Left colon (tissue), 2 donors: ENCODE measurements at places on chromosomes 5 and 9. TPM values are rescaled to one million over a fixed set of nuclear protein-coding genes. Genes with fewer than 3 reads are reported as not detected.
A peak's percentile ranks its signal among the peaks of the same experiment; 100 is the strongest.

DNA sequence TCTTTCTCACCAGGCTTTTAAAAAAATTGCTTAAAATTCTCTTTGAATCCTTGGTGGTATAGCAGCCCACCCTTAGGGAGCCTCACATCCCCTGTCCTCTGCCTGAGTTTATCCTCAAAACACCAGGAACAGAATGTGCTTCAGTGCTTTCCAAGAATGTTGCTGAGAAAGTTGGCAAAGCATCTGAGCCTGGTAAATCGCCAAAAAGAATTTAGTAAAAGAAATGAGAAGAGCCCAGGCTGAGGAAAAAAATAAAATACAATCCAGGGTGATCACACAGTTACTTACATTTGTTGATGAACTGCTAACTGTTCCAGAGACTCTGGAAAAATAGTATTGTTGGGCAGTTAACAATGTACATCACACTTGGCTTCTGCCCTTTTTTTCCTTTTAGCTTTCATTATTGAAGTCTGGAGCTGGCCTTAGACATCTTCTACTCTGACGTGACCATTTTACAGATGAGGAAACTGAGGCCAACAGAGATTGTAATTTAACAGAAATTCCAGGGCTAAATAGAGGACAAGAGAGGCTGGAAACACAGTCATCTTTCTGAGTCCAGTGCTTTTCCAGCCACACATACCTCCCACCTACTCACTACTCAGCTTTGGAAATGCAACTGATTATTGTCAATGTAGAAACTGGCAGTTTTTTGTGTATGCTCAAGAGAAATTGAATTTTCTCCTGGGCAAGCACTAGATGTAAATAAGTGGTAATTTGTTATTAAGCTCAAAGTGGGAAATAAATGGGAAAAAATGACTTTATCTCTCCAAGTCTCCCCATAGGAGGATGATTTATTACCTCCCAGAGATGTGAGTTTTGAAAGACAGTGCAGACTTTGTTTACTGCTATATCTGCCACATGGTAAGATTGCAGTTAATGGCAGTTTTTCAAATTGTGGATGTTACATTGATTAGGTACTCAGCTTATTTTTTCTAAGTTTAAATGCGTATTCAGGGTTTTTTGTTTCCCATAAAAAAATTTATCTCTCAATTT is 86.7 kb upstream of the ALDH1A1 start:
- DNase-seq = no peak

- no peak for DNase-seq
These were observed 272.4 kb downstream of the ADAMTS6 start for GRCh38 chr5:65209341-65209740.

- peak; percentile 62 for DNase-seq
These were observed 206.4 kb downstream of the C9orf50 start for GRCh38 chr9:129414377-129414992.

DNA sequence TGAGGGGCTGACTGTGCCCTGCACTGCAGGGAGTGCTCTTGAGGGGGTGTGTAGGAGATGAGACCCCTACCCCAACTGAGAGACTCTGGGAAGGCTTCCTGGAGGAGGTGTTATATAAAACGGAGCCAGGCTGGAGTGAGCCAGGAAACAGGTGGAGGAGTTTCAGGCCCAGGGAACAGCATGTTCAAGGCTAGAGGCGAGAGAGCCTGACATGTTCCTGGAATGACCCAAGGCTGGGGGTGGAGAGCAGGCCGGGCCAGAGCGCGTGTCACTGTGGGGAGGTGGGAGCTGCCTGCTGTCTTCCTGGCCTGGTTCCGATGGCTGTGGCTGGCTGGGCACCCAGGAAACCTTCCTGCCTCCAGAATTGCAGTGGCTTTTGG is 48.7 kb downstream of the RXRA start:
- DNase-seq = peak; percentile 66

DNA sequence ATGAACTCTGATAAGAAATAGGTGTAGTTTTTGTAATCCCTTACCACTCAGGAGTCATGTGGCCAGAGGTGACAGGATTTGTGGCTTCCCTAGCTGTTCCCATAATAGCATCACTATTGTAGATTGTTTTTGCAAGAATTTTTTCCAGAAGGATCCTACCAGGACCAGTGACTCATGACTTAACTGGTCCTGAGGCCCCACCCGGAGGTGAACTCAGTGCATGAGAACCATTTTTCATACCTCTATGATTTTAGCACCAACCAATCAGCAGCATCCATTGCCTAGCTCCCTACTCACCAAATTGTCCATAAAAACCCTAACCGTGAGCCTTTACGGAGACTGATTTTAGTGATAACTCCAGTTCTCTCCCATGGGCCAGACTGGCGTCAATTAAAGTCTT is 484.8 kb downstream of the PSAT1 start:
- no peak for DNase-seq

DNA sequence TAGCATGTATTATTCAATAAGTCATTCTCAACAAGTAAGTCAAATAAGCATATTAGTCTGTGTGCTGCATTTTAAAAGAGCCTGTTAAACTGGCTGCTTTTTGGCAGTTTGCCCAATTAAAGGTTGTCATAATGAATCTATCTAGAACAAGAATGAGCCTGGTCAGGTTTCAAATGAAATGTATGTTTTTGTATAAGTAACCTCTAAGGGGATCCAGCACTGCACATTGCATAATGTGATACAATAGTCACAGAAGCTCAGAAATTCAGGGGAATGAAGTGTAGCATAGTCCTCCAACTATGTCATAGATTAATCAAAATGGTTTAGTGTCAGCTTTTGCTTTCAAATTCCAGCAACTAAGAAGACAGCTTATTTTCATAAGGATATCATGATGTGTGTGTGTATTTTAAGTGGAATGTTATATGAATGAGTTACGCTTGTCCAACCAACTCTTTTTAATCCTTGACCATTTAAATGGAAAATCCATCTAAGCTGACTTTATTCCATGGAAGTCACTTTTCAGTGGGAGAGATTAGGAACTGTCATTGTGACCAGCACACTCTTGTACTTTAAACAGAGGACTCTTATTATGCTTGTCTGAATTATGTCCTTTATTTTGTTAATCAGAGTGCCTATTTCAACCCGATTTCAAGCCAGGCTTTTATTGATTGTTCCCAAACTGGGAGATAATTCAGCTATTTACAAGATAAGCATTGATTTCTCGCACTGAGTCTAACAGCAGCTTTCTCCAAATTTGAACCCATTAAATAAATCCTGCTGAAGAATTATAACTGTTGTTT is 283.9 kb upstream of the ADAMTSL1 start:
- no peak for DNase-seq

- no peak for DNase-seq
These were observed 76.6 kb upstream of the PRRC1 start for GRCh38 chr5:127440831-127441230.

DNA sequence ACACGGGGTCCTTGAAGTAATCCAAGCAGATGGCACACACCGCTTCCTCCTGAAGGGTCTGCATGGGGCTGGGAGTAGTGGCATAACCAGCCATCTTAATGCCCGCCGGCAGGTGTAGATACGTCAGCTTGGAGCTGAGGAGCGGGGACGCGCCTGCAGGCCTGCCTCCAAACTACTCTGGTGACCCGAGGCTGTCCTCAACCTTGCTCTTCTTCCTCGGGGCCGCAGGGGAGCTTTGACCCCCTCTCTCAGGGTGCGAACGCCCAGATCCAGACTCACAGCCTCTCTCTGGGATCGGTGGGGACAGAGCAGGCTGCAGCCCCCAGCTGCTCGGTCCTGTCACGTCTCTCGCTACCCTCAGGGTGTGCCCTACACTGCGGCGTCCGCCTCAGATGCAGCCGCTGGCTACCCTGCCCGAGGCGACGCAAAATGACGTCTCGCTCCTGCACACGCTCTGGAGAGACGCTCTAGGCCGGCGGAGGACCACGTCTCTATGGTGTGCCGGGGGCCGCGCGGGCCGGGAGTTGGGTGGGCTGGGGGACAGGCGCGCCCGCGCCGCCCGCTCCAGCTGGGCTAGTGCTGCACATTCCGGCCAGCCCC is at the start of gene TRIM52:
Gene TRIM52, minus strand, starts transcription at position 424 of the 600 bp plus-strand sequence. Its CDS starts 330 bp downstream, at position 94.
- DNase-seq = peak; percentile 95

GRCh38 chr9:126474786-126475485 is 138.8 kb upstream of the LMX1B start:
- DNase-seq = no peak

DNA sequence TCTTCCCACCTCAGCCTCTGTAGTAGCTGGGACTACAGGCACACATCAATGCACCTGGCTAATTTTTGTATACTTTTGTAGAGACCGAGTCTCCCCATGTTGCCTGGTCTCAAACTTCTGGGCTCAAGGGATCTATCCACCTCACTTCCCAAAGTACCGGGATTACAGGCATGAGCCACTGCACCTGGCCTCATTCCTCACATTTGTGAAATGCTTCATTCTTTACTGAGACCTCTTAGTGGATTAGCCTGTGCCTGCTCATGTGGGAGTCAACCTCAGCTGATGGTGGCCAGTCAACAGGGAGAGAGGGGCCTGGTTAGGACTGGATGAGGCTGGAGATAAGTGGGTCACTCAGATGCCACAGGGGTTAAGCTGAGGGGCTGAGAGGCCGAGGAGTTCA is 37.3 kb upstream of the CLK4 start:
- DNase-seq = no peak

DNA sequence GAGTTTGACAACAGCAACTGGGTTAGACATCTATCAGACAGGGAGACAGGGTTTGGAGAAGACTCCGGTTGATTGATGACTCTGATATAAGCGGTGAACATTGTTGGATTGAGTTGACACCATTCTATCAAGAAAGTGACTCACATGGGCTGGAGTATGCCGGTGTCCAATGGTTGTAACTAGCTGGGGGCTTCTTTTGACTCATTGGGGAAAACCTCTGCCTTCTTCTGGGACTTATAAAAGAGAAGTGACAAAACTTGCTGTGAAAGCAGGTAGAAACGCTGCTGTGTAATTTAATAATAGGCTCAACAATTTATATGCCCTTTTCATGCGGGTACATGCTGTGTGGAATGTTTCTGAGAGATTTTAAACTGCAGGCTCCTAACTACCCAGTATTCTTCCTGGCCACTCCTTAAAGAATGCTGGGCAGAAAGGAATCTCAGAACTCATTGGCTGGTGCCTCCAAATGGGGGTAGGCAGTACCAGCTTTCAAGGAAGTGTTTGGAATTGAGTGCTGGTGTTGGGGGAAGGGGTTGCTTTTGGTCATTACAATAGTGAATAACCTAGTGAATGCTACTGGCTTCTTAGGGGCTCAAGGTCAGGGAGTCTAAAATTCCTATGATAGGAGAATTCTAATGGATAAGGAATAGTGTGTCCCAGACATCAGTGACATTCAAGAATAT is 43.9 kb downstream of the FYB1 start:
- DNase-seq = no peak

DNA sequence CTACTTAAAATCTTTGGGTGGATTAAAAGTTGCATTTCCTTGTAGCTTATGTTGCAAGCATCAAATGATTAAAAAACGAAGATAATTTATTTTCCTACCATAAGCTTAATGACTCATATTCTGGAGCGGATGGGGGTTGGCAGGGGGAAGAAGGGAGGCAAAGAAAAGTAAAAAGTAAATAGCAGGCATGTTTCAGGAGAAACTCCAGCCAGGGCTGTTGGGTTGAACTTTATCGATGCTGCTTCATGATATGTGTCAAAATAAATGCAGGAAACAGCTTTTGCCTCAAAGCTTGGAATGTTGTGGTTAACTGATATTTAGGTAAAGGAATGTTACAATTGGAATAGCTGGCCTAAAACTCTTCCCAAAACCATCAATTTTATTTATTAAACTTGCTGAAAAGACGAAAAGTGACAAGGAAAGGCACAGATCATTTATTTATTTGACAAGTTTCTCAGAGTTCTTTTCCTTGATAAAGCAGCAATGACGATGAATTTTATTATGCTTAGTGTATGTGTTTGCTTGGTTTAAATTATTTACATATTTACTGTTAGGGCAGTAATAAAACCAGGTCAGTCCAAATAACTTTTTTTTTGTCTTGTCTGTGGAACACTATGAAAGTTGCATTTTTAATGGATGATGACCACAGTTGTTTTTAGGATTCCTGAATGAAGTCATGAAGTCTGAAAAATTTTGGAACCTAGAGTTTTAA is 177.9 kb downstream of the PCSK1 start:
- DNase-seq = no peak

DNA sequence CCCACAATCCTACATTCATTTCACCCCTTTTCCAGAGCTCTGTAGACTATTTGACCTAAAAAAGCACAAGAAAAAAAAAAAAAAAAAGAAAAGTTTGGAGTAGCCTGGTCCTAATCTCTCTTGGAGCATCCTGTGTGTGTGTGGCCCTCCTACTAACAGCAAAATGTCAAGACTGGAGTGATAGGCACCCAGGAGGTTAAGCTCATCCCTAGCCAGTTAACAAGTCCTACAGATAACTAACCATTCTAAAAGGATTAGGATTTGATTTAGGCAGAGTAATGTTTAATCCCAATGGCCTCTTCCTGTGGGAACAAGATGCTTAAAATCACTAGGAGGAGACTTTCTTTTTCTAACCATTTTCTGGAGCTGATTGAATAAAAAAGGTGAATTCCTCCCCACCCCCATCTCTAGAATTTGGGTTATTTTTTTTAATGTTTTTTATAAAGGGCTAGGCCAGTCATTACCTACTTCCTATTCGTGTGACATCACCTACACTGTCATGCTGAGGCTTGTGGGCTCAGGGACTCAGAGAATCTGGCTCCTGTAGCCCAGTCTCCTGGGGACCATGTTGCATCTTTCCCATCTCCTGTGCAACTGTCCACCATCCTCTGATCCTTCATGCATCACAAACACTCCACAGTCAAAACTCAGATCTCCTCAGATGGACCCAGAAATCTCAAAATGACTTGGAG is 43.2 kb upstream of the NR3C1 start:
- DNase-seq = no peak

DNA sequence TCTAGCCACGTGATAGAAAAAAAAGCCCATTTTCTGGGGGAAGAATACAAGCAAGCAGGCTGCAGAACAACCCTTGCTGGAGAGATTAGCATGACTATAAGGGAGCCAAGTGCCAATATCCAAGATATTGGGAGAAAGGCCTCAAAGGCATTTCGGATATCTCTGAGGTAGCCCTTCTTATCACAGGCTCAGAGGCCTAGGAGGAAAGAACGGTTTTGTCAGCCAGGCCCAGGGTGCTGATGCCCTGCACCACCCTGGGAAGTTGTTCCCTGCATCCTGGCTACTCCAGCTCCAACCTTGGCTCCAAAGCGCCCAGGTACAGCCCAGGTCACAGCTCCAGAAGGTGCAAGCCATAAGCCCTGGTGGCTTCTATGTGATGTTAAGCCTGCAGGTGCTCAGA is 66.4 kb downstream of the C9orf153 start:
- DNase-seq = no peak

DNA sequence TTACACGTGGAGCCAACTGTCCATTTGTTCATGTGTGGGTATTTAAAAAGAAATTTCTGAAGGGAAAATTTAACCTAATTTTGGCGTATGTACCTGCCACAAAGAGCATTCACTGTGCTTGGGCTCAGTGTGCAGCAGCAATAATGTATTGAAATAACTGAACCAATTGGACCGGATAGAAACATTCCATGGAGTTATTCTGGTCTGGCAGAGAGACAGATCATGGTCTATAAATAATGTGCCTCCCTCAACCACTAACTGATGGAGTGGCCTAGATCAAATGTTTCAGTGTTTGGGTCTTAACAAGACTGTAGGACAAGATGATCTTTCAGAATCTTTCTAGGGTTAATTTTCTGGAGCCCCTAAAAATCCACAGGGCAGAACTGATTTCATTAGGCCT is 469.7 kb downstream of the PRELID2 start:
- no peak for DNase-seq

ST6GALNAC6 gene
- 302 TPM for total RNA-seq

SIGMAR1 gene
- 47.7 TPM for total RNA-seq

SPINK6 gene
- not detected for total RNA-seq

CBY3 gene
- total RNA-seq = not detected

SLC25A48 gene
- total RNA-seq = 2.8 TPM

GLRA1 gene
- total RNA-seq = not detected

GABRA1 gene
- total RNA-seq = not detected
